ENCODE measurements at places on chromosomes 13 and 19.

- no peak for DNase-seq
Observed at GRCh38 chr13:39403106-39403505, 199.9 kb downstream of the LHFPL6 start.

DNA sequence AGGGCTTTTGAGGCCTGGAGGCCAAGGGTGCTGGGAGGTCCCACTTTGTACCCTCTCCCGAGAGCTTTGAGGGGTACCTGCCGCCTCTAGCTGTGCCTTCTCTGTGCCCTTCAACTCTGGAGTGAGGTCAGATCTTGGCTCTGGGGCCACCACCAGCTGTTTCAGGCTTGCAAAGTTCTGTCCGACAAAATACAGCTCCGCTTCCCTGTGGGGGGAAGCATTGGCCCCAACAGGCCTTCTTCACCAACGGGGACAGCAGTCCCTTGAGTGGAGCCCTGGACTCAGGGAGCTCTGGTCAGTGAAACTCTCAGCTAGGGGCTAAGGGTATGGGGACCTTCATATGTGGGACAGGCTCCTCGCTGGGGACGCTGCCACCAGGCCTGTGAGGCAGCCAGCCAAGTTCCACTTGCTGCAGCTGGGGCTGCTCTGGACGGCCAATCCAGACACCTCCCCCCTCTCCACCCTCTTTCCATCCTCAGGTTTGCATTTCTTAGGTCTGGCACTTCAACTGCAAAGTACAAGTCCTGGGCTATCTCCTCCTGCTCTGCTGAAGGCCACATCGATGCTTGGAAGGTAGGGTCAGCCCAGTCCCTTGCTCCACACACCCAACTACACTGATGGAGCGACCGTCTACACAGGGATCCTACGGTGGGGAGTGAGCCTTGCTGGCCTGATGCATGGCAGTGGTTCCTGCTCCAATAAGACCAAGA lies 46.8 kb downstream of the C13orf46 start:
- no peak for DNase-seq

DNA sequence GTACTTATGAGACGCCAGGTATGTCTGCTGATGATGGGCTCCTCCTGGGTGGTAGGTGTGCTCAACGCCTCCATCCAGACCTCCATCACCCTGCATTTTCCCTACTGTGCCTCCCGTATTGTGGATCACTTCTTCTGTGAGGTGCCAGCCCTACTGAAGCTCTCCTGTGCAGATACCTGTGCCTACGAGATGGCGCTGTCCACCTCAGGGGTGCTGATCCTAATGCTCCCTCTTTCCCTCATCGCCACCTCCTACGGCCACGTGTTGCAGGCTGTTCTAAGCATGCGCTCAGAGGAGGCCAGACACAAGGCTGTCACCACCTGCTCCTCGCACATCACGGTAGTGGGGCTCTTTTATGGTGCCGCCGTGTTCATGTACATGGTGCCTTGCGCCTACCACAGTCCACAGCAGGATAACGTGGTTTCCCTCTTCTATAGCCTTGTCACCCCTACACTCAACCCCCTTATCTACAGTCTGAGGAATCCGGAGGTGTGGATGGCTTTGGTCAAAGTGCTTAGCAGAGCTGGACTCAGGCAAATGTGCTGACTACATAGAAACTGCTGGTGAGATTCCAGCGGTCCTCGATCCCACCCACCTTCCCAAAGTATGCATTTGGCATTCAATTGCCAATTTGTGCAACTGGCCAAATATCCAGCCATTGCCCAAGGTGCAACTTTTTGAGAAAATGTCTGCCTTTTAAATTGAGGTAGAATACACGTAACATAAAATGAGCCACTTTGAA lies 10.2 kb downstream of the OR2Z1 start:
- DNase-seq, result no peak

GRCh38 chr13:36445278-36445677 lies 13.0 kb downstream of the CCNA1 start:
- no peak for DNase-seq

GRCh38 chr13:102289606-102290005 lies 112.2 kb downstream of the FGF14 start:
- DNase-seq, result no peak

GRCh38 chr19:28960986-28961705 lies 251.8 kb downstream of the UQCRFS1 start:
- no peak for DNase-seq

DNA sequence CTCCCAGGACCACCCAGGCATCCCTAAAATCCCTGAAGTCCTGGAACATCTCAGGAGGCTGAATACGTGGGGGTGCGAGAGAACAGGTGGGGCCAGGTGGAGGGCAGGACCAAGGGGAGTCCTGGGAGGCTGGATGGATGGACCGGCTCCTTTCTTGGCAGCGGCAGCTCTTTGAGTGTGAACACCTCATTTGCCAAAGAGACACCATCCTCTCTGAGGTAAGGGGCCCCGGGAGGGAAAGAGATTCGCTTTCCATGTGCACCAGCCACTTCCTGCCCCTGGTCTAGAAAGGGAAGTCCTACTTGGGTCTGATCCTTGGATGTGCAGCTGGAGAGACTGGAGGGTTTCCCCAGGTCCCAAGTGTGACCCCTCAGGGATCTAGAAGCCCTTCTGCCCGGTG lies 16.2 kb downstream of the PTH2 start:
- DNase-seq, result no peak

DNA sequence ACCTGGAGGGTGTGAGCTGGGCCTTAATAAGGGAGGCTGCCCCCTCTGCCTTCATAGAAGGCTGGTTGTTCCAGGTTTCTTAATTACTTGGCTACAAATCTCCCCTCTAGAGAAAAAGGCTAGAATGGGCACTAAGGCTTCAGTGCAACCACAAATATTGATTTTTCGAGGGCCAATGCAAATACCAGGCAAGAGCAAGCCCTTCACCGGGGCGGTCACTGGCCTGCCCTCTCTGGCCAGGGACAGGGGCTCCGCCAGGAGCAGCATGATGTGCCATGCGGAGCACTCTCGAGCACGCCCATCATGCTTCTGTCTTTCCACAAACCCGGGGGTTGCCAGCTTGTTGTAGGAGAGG lies 127.8 kb upstream of the SPACA7 start:
- no peak for DNase-seq

GRCh38 chr13:26601669-26602068 lies 44.2 kb downstream of the WASF3 start:
- DNase-seq, result no peak

DNA sequence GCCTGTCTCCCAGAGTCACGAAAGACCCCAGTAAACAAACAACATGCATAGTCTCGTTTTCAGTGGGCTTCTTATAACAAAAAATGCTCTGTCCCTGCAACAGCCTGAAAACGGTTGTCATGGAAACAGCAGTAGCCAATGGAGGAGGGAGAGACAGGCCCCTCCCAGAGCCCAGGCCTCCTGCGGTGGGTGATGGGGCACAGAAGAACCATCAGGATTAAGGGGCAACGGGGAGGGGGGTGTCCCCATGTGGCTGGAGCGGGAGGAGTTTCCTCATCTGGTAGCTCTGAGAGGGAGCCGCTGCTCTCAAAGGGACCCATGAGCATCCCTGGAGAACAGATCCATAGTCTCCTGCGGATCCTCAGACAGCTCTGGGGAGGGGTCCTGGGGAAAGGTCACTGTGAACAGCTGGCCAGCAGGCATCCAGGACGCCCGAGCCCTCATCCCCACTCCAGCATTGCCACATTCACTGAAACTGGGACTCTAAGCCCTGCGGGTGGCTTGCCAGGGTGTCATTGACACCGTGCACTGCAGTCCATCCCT lies 37.5 kb upstream of the PNMA8B start:
- DNase-seq, result no peak

GRCh38 chr13:46176756-46177155 lies 5.2 kb downstream of the LCP1 start:
- DNase-seq, result no peak

GRCh38 chr13:20219577-20219976 lies 12.5 kb downstream of the GJB6 start:
- no peak for DNase-seq

Data from mucosa of descending colon (tissue), 3 donors.